ENCODE measurements at places on chromosomes 13 and 19.

DNA sequence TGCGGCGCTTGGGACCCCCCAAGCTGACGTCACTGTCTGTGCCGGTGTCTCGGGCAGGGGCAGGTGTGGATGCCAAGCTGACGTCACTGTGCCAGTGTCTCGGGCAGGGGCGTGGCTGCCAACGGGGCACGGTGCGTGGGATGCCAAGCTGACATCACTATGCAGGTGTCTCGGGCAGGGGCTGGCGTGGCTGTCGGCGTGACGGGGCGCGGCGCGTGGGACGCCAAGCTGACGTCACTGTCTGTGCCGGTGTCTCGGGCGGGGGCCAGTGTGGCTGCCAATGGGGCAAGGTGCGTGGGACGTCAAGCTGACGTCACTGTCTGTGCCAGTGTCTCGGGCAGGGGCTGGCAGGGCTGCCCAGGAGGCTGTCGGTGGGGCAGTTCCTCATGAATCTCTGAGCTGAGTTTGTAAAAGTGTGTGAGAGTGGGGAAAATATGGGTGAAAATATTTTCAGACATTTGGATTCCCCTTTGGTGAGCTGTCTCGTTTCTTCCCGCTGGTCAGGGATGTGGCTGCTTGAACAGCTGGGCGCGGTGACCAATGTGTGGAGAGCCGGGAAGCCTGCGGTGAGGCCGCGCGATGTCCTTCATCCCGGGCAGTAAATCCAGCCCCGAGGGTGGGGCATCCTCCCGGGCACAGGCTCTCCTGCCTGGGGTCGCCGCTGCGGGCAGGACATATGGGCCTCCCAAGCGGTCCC lies 25.2 kb downstream of the MCF2L start:
- DNase-seq: no peak

DNA sequence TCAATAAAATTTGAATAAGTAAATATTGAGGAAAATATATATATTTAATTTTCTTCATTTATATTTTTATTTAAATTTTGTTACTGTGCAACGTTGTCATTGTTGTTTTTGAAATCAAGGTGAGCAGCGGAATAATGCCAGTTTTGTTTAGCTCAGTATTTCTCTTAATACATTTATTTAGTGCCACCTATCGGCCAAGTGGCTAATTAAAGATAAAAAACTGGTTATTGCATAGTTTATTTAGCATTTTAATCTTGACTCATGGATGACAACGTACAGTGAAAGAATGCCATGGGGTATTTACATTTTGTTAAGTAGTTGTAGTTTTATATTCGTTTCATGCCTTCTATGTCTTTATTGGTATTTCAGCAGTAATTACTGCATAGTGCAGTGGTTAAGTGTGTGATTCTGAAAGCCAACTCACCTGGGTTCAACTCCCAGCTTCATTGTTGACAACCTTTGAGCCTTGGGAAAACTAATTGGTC lies 265.9 kb downstream of the MYO16 start:
- no peak for DNase-seq

DNA sequence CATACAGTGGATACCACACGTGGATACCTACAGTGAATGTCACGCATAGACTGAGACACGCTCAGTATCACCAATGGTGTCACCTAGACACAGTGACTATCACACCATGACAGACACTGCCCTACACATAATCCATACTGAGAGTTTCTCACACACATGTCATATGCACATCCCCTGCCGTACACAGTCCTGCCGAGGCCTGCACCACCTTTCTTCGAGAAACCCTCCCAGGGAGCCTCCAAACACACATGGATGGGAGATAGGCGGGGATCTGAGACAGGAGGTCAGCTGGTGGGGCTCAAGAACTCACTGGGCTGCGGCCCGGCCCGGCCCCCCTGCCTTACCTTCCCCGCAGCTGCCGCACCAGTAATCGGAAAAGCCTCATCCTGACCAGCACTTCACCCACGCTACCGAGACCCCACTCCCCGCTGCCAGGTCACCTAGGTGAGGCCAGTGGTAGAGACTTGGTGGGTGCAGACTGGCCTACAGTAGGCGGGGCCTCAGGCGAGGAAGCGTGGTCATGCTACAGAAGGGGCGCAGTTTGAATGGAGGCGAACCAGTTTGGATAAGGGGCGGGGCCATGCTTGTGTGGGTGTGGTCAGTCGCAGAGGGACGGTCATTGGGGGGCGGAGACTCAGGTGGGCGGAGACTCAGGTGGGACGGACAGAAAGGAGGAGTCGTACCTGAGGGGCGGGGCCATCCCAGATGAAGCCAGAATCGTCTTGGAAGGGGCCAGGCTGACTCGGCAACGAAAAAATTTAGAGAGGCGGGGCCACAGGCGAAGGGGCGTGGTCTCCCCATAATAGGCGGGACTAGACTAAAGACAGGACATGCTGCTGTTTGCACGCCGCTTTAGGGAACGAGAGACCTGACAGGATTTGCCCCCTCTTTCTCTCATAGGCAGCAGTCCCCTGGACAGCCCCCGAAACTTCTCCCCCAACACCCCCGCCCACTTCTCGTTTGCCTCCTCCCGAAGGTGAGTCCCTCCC lies 2.1 kb downstream of the MAST1 start:
- no peak for DNase-seq

- no peak for DNase-seq
These were observed 403.8 kb downstream of the ZNF536 start for GRCh38 chr19:30775956-30776355.

- DNase-seq: no peak
These were observed 1165.0 kb downstream of the SLITRK1 start for GRCh38 chr13:82717249-82717648.

GRCh38 chr13:20462921-20463320 lies 62.7 kb downstream of the CRYL1 start:
- DNase-seq: no peak

DNA sequence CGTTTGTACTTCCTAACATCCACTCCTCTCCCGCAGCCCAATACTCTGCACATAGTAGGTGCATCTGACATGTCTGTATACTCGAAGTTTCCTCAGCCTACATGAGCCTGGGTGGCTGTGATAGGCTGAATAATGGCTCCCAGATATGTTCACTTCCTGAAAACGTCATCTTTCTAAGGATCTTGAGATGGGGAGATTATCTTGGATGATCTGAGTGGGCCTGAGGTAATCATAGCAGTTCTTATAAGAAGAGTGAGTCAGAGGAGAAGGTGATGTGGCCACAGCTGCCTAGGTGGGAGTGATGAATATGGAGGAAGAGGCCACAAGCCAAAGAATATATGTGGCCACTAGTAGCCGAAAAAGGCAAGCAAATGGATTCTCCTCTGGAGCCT lies 84.2 kb downstream of the AKAP11 start:
- no peak for DNase-seq

DNA sequence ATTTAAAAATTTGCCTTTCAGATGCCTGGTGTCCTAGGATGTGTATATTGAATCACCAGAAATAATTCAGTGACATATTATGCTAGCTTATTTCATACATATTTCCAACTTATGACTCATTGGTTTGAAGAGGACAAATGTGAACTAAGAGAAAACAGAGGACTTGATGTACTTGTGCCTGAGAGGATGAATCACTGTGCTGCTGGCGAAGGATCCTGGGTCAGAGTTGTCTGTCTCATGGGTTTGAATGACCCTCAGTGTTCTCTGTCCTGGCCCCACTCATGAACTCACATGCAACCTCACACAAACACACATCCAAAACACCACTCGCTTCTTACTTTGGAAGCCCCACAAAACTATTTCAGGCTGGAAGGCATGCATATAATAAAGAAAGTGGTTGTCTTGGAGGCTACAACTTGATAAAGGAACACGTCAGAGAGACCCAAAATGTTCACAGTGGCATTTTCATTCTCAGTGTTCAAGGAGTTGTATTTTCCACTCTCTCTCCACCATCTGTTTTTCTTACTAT lies 129.0 kb upstream of the SPRY2 start:
- no peak for DNase-seq

DNA sequence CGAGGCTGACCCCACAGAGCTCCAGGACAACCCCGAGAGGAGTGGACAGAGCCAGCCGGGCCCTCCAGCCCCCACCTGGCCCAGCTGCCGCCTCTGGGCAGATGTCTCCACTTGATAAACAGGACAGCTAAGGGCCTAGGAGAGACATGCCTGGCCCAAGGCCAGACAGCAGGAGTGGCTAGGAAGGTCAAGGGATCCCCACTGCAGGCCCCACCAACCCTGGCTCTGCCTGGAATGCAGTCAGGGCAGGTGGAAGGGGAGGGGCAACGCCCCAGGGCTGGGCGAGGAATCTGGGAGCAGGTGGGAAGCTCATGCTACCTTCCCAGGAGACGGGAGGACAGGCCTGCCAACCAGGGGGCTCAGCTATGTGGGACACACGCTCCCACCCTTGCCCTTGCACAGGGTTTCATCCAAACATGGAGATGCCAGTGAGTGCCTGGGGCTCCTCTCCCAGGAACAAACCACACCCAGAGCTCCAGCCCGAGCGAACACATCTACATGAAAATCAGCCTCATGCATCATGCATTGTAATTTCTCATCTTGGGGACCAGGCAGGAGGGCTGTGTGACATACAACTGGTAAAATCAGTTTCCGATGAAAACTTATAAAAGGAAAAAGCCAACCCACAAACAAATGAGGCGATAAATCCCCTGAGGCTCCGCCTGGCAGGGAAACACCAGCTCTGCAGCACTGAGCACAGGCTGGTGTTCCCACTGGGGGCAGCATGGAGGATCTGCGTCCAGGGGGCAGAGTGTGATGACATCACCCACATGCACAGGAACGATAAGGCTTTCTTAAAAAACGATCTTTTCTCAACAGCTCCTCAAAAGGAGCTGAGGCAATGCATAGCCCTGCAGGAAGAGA lies 25.0 kb downstream of the SH3GL1 start:
- no peak for DNase-seq

- DNase-seq: no peak
These were observed 22.1 kb downstream of the SIGLEC7 start for GRCh38 chr19:51164215-51164614.

DNA sequence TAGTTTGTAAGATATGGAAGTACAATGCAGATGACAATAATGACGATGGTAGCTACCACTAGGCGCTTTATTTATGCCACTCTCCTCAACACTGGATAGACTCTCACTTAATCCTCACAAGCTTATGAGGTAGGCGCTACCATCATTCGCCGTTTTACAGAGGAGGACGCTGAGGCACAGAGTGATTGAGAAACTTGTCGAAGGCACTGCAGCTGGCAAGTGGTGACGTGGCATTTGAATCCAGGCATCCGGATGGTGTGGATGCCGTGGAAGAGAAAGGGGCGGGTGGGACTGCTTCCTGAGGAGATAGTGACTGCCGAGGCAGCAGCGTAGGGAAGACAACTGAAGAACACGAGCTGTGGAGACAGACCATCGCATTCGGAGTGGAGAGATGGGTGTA lies 1.3 kb upstream of the RPS9 start:
- DNase-seq: no peak

DNA sequence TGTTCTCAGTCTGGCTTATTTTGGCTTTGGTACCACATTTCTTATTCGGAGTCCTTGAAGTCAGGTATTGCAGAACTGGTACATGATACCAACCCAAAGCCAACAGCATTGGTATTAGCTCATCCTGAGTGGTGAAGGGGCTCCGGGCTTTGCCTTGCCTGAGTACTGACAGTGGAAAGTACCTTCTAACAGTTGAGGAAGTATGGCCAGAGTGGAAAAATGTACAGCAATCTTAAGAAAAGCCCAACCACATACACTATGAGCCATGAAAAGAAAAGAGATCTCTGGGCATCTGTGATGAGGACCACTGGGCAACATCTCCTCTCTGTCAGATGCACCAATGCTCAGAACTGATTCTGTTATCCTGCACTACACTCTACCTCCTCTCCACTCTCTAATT lies 8.3 kb downstream of the LCP1 start:
- DNase-seq: no peak

DNA sequence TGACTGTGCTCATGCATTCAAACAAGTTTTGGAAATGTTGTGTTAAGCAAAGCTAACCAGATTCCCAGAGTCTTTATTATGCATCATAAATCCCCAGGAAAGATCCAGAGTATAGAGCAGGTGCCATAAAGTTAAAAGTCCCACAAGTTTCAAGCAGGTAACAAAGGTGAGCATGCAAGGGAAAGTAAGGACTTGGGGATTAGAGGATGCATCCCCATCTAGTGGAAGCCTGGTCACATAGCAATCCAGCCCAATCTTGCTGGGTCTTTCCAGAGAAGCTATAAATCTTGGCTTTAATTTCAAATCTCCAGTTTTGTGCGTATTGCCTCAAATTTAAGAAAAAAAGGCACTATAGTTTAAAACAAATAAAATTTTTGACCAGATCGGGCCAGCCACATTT lies 72.7 kb downstream of the ZNF254 start:
- no peak for DNase-seq

GRCh38 chr13:50225193-50226155 lies 210.2 kb downstream of the KCNRG start:
- DNase-seq: no peak

DNA sequence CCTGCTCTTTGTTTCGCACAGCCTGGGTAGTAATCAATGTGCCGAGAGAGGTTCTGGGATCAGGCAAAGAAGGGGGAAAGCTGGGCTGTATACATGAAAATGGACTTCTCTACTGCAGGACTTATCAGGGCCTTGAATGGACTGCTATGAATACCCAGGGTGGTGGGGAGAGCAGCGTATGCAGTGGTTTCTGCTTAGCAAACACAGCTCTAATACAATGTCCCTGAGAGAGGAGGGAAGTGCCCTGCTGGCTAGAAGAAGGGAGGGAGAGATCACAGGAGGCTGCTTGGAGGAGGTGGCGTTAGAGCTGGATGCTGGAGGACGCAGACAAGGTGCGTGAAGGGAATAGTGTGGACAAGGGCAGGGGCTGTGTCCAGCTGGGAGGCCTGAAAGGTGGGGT lies 116.1 kb downstream of the PTPRS start:
- no peak for DNase-seq

DNA sequence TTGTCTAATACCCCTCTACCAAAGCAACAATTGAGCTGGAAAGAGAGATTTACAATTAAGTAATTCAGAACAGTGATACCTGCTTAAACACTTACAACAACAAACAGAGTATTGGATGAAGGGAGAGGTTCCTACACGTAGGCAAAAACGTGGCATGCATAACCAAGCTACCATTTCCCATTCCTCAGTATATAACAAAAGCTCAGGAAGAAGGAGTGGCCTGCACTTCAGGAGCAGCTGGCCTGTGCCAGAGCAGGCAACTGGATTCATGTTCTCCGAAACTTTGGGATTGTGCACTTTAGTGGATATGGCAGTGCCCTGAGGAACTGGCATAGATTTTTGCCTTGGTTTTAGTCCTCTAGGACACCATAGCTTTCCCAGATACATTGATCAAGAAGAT lies 630.2 kb upstream of the PCDH9 start:
- no peak for DNase-seq

- no peak for DNase-seq
These were observed 25.4 kb downstream of the ALG5 start for GRCh38 chr13:36973621-36974295.

DNA sequence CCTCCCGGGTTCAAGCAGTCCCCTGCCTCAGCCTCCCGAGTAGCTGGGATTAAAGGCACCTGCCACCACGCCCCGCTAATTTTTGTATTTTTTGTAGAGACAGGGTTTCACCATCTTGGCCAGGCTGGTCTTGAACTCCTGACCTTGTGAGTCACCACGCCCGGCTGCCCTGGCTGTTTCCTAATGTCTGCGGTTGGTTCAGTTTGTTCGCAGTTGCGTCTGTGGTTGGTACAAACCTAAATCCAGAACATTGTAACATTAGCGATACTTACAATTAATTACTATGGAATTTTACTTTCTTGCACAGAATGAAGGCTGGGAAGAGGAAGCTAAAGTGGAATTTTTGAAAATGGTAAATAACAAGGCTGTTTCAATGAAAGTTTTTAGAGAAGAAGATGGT lies 38.1 kb downstream of the RNF17 start:
- no peak for DNase-seq

GRCh38 chr13:26503826-26504594 lies 53.5 kb upstream of the WASF3 start:
- DNase-seq: no peak

Measured in GM18507 (cell line).